Testis (tissue), 5 donors: ENCODE measurements at places on chromosomes 7 and 10.

GRCh38 chr7:80175744-80176143 is 41.1 kb downstream of the GNAI1 start:
- no peaks in the 10 kb centered on the region for H3K4me1 ChIP-seq
- H3K4me3 ChIP-seq: no peak overlapping the region
- H3K36me3 ChIP-seq: no peaks in the 10 kb centered on the region
- no peak for DNase-seq
- H3K27ac ChIP-seq: no peak overlapping the region

- H3K27me3 ChIP-seq: no peaks in the 10 kb centered on the region
- no peaks in the 10 kb centered on the region for H3K36me3 ChIP-seq
- H3K4me3 ChIP-seq: no peak overlapping the region
- H3K27ac ChIP-seq: no peak overlapping the region
Measured at GRCh38 chr7:159105066-159105780, 39.4 kb downstream of the VIPR2 start.

DNA sequence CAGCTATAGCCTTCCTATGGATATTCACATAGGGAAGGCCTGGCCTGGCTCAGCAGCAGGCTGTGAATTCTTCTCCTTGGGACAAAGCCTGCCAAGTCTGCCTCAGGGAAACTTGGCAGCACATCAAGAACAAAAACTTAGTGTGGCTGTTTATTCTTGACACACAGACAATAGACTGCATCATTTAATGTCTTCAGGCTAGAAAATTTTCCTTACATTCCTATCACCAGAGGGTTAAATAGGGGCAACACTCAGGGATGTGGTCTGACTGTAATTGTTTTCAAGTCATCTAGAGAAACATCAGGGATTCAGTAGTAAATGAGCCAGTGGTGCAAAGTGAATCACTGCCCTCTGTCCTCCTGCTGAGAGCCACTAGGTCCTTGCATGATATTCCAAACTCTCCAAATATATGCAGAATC is 137.3 kb downstream of the SEMA3C start:
- peak; percentile 81 for DNase-seq
- no peak overlapping the region for H3K4me3 ChIP-seq
- H3K36me3 ChIP-seq: no peaks in the 10 kb centered on the region
- no peaks in the 10 kb centered on the region for H3K27me3 ChIP-seq

DNA sequence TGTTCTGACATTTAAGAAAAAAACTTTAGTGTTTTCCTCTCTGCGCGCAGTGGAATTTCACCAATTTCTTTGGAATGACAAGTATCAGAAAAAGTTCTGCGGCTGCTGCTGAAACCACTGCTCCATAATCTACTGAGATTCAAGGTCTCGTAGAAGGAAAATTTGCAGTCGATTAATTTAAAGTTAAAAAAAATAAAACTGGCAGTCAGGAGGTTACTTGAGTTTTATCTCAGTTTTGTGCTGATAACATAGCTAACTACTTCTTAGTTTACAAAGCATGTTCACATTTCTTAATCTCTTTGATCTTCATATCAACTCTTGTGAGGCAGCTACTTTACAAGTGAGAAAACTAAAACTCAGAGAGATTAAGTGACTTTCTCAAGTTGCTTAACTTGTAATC is 18.2 kb upstream of the CALD1 start:
- DNase-seq: no peak
- no peak overlapping the region for H3K27ac ChIP-seq
- H3K36me3 ChIP-seq: no peaks in the 10 kb centered on the region
- H3K27me3 ChIP-seq: no peaks in the 10 kb centered on the region
- H3K4me1 ChIP-seq: no peaks in the 10 kb centered on the region

DNA sequence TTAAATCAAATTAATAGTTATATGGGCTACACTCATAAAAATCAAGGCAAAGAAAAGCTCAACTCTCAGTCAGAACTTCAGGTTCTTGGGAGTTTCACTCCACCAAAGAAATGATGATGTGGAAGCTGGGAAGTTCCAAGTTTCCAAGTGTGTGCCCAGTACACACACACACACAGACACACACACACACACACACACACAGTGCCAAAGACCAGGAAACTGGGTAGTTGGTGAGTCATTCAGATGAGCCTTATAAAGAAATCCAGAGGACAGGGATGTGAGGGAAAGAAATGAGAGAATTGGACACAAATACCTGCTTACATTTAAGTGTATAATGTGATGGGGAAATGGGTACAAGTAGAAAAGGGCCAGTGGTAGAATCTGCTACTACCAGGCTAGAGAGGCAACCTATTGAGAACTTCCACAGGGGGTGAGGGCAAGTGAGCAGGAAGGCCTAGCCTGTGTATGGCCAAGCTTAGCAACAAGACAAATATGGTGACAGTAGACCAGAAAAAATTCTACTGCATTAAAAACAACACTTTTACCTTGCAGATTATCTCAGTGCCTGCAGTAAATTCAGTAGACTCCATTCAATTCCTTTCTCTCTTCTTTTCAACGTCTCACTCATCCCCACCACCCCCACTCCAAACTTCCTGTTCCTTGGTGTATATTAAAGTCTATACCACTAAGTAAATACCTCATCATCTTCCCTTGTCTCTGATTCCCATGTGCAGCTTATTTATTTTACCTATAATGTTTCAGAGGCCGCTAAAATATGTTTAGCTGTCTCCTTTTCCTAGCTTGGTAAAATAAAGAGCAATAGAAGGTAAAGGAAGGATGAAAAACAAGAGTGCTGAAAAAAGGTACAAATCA is 95.0 kb downstream of the CABCOCO1 start:
- H3K27me3 ChIP-seq: no peaks in the 10 kb centered on the region
- no peaks in the 10 kb centered on the region for H3K4me1 ChIP-seq
- H3K27ac ChIP-seq: no peak overlapping the region
- no peak overlapping the region for H3K4me3 ChIP-seq

- DNase-seq: no peak
- peaks cover 3% of the 10 kb centered on the region for H3K4me1 ChIP-seq
- H3K36me3 ChIP-seq: no peaks in the 10 kb centered on the region
- H3K27ac ChIP-seq: no peak overlapping the region
- H3K27me3 ChIP-seq: no peaks in the 10 kb centered on the region
Measured at GRCh38 chr7:1242606-1243289, 10.1 kb downstream of the UNCX start.

DNA sequence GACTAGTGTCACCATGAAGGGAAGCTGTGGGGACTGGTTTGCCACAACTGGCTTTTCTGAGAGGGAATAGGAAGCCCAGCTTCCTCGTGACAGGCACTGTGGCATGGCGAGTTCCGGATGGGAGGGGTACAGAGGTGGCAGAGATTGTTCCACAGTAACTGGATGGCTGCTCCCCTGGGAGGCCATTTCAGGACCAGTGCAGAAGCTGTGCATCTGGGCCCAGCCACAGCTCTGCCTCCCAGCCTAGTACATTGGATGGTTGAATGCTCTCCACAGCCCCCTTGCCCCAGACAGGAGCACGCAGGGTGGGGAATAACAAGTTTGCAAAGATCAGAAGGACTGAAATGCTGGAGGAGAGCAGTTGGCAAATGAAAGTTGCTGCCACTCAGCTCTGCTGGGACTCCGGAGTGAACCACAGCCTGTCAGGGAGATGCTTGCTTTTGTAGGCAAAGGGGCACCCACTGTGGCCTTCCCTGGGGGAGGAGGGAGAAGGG is 51.8 kb downstream of the GSDME start:
- no peaks in the 10 kb centered on the region for H3K27me3 ChIP-seq
- no peaks in the 10 kb centered on the region for H3K36me3 ChIP-seq
- no peak for DNase-seq
- H3K4me3 ChIP-seq: no peak overlapping the region
- H3K4me1 ChIP-seq: peaks cover 5% of the 10 kb centered on the region
- H3K27ac ChIP-seq: no peak overlapping the region

DNA sequence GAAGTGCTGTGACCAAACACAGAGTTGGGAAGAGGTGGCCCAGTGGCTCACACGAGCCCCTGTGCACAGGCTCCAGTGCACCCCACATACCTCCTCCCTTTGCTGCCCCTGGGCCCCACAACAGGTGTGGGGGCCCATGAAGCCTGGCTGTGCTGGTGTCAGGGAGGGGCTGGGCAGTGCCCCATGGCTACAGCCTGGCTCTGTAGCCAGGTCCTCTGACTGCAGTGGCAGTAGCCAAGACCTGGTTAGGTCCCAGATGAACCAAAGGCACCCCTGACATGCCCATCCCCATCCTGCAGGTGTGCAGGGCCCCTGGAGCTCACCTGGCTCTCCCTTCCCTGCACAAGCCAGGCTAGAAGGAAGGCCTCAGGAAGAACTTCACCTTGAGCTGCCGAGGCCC is 176.3 kb downstream of the GRID1 start:
- no peak for DNase-seq
- H3K4me3 ChIP-seq: no peak overlapping the region
- no peaks in the 10 kb centered on the region for H3K36me3 ChIP-seq
- H3K27ac ChIP-seq: no peak overlapping the region
- no peaks in the 10 kb centered on the region for H3K4me1 ChIP-seq

GRCh38 chr10:85635650-85636049 is 730.9 kb downstream of the GRID1 start:
- DNase-seq: no peak
- no peaks in the 10 kb centered on the region for H3K36me3 ChIP-seq

GRCh38 chr7:39623732-39624441 is 515 bp downstream of the RALA start:
- peaks cover 15% of the 10 kb centered on the region for H3K4me1 ChIP-seq
- DNase-seq: peak; percentile 38
- H3K27ac ChIP-seq: peak overlapping the region; percentile 89

GRCh38 chr10:78047314-78047891 is 13.7 kb downstream of the RPS24 start:
- no peaks in the 10 kb centered on the region for H3K36me3 ChIP-seq
- no peak overlapping the region for H3K4me3 ChIP-seq
- H3K4me1 ChIP-seq: peaks cover 3% of the 10 kb centered on the region
- H3K27ac ChIP-seq: no peak overlapping the region
- H3K27me3 ChIP-seq: no peaks in the 10 kb centered on the region

- no peaks in the 10 kb centered on the region for H3K4me1 ChIP-seq
- no peak overlapping the region for H3K27ac ChIP-seq
- DNase-seq: peak; percentile 20
- no peaks in the 10 kb centered on the region for H3K27me3 ChIP-seq
- no peak overlapping the region for H3K4me3 ChIP-seq
- H3K36me3 ChIP-seq: no peaks in the 10 kb centered on the region
Measured at GRCh38 chr10:106898446-106898845, 266.1 kb downstream of the SORCS1 start.

- no peak overlapping the region for H3K4me3 ChIP-seq
- no peaks in the 10 kb centered on the region for H3K4me1 ChIP-seq
- H3K27ac ChIP-seq: no peak overlapping the region
- no peaks in the 10 kb centered on the region for H3K27me3 ChIP-seq
- no peak for DNase-seq
Measured at GRCh38 chr7:39321909-39322498, 244.2 kb upstream of the YAE1 start.

DNA sequence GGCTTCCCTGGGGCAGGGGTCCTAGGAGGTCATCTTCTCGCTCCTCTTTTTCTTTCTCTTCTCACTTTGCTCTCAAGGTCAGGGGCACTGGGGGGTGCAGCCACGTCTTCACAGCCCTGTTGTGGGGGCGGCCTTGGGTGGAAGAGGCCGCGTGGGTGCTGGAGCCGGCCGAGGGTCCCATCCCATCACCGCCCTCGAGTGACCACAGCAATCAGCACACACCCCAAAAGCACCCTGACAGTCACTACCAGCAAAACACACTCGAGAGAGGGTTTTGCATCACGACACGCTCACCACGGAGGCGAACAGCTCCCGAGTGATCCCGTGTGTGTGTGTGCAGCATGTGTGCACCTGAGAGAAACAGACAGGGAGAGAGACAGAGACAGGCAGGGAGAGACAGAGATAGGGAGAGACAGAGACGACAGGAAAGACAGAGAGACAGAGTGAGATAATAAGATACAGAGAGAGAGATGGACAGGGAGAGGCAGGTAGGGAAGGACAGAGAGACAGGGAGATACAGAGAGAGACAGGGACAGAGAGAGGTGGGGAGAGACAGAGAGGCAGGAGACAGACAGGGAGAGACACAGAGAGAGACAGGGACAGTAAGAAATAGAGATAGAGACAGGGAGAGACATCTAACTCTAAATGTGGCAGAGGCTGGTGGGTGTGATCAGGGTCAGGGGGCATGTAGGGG is 100.9 kb downstream of the WDR37 start:
- H3K36me3 ChIP-seq: no peaks in the 10 kb centered on the region
- no peak overlapping the region for H3K4me3 ChIP-seq
- no peaks in the 10 kb centered on the region for H3K27me3 ChIP-seq
- no peak overlapping the region for H3K27ac ChIP-seq

GRCh38 chr10:113609704-113610108 is 54.1 kb downstream of the NRAP start:
- no peaks in the 10 kb centered on the region for H3K36me3 ChIP-seq
- no peaks in the 10 kb centered on the region for H3K4me1 ChIP-seq
- no peaks in the 10 kb centered on the region for H3K27me3 ChIP-seq
- H3K4me3 ChIP-seq: no peak overlapping the region
- no peak for DNase-seq

DNA sequence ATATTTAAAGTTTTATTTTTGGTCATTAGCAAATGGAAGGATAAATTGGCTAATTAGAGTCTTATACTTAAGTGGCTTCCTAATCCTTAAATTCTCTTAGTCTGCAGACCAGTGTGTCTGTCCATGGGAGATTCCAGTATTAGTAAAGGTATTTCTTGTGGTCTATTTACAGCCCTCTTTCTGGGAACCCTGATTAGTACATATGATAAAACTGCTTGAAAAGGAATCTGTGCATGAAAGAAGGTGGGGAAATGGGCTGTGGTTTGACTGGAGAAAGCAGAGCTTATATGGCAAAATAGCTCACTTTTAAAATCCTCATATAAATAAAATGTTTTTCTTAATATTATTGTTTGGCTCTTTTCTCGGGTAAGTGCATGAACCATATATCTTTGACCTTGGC is 124.5 kb upstream of the RHOBTB1 start:
- no peak overlapping the region for H3K4me3 ChIP-seq
- H3K4me1 ChIP-seq: no peaks in the 10 kb centered on the region
- no peaks in the 10 kb centered on the region for H3K36me3 ChIP-seq
- H3K27me3 ChIP-seq: no peaks in the 10 kb centered on the region
- no peak overlapping the region for H3K27ac ChIP-seq

- no peak overlapping the region for H3K27ac ChIP-seq
- peaks cover 23% of the 10 kb centered on the region for H3K4me1 ChIP-seq
- H3K27me3 ChIP-seq: no peaks in the 10 kb centered on the region
- no peak for DNase-seq
Measured at GRCh38 chr7:18475488-18475887, 20.1 kb upstream of the HDAC9 start.

GRCh38 chr7:50450590-50451032 is 461 bp upstream of the FIGNL1 start:
- H3K36me3 ChIP-seq: no peaks in the 10 kb centered on the region
- H3K27ac ChIP-seq: peak overlapping the region; percentile 78
- peak overlapping the region; percentile 74 for H3K4me3 ChIP-seq
- peaks cover 4% of the 10 kb centered on the region for H3K4me1 ChIP-seq
- peak; percentile 39 for DNase-seq
- H3K27me3 ChIP-seq: no peaks in the 10 kb centered on the region
